ENCODE measurements at places on chromosomes 1 and 21.

- DNase-seq = no peak
Observed at GRCh38 chr1:199291022-199291740, 652.3 kb downstream of the PTPRC start.

GRCh38 chr1:196091397-196092135 is 516.7 kb downstream of the KCNT2 start:
- DNase-seq = no peak

DNA sequence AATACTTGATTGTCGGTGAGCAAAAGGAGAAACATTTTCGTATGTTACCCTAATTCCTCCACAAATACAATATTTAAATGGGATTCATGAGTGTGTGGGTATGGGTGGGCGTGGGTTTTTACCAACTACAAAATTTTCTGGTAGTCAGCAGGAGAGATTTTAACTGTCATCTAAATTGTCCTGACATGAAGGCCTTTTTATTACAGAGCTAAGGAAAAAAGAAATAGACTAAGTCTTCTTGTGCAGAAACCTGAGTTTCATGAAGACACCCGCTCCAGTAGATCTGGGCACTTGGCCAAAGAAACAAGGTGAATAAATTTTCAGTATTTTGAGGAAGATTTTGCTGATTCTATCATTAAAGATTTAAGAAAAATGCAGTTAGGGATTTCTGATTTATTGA is 752 bp downstream of the RGS18 start:
- DNase-seq = no peak

GRCh38 chr1:212107481-212107880 is 71.9 kb downstream of the DTL start:
- no peak for DNase-seq

GRCh38 chr1:31058012-31058411 is 7.5 kb downstream of the PUM1 start:
- no peak for DNase-seq

DNA sequence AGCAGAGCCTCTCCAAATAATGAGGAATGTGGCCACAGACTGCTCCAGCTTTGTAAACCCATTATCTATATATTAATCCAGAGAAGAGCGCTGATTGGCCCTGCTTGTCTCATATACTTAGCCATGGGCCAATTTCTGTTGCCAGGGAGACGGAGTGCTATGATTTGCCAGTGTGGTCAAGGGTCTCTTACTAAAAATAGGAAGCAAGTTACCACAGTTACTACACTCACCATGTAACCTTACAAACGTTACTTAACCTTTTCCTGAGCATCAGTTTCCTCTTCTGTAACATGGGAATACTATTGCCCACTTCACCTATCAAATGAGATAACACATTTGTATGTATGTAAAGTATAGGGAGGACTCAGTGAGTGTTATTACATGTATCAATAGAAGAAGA is 7.7 kb upstream of the S100A2 start:
- DNase-seq = no peak

DNA sequence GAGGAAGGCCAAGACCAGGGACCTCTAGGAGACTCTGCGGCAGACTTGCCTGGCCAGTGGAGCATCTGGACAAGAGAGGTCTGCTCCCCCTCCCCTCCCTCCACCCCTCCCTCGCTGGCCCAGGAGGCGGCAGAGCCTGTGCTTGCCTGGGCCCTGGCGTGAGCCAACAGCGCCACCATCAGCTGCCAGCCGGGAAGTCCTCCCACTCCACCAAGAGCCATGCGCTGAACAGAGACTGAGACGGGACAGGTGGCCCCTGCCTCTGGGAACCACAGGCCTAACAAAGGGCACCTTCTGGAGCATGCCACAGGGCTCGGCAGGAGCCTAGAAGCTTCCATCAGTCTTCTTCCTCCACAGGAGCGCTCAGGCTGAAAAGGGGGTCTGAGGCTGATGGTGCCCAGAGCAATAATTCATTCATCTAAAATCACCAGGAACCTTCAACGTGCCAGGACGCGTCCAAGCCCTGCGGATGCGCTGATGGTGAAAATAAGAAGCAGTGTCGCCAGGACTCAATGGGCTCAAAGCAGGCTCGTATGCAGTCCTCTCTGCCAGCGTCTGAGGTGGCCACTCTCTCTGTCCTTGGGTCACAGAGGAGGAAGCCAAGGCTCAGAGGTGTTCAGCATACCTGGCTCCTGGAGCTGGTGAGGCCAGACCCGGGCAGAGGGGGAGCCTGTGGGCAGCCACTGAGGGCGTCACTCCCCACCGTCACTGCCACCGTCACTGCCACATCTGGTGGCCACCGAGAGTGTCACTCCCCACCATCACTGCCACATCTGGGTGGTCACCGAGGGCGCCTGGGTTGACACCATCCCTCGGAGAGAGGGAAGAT is 161.2 kb downstream of the NPHP4 start:
- no peak for DNase-seq

DNA sequence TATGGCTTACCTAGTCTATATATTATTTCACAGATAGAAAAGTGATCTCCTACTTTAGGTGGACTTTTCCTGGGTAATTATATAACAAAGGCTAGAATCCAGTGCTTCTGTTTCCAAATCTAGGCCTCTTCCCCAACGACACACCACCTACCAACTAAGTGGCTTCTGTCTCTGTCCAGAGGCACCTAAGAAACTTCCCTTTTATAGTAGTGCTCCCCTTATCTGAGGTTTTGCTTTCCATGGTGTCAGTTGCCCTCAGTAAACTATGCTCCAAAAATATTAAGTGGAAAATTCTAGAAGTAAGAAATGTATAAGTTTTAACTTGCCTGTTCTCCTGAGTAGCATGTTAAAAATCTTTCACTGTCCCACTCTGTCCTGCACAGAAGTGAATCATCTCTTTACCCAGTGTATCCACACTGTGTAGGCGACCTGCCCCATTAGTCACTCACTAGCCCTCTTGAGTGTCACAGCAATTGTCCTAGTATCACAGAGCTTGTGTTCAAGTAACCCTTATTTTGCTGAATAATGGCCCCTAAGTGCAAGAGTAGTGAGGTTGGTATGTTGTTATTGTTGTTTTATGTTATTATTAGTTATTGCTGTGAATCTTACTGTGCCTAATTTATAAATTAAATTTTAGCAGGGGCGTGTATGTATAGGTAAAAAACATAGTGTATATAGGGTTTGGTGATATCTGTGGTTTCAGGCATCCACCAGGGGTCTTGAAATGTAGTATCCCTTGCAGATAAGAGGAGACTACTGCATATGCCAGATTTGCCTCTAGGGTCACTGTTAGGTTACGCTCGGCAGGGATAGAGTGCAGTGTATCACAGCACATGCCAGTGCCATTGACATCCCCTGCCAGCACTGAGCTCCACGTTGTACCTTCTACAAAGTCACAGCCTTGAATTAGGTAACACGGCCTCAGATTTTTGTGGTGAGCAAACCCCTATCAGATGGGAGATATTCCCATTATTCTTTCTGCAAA is 14.7 kb upstream of the CD53 start:
- no peak for DNase-seq

DNA sequence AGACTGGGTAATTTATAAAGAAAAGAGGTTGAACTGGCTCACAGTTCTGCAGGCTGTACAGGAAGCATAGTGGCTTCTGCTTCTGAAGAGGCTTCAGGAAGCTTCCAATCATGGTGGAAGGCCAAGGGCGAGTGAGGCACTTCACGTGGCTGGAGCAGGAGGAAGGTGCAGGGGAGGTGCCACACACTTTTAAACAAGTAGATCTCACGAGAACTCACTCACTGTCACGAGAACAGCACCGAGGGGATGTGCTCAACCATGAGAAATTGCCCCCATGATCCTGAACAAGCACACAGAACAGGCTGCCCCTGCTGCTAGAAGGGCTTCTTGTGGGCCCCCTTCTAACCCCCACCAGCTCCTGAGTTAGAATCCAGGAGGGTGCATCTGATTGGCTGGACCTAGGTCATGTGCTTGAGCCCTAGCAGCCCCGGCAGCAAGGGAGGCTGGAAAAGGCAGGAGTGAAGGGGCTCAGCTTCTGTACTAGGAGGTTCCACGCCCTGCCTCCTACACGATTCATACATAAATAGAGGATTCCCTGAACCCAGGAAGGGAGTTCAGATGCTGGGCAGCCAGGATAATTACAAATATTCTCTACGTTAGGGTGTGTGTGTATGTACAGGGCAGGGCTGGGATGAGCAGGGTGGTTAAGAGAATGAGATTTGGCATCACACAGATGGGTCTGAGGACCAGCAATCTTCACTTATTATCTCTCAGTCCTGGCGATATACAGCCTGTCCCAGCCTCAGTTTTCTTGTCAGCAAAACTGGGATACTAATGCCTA is 72.8 kb upstream of the ATP5PO start:
- DNase-seq = no peak

- DNase-seq = no peak
Observed at GRCh38 chr1:232613752-232614381, 16.1 kb downstream of the SIPA1L2 start.

DNA sequence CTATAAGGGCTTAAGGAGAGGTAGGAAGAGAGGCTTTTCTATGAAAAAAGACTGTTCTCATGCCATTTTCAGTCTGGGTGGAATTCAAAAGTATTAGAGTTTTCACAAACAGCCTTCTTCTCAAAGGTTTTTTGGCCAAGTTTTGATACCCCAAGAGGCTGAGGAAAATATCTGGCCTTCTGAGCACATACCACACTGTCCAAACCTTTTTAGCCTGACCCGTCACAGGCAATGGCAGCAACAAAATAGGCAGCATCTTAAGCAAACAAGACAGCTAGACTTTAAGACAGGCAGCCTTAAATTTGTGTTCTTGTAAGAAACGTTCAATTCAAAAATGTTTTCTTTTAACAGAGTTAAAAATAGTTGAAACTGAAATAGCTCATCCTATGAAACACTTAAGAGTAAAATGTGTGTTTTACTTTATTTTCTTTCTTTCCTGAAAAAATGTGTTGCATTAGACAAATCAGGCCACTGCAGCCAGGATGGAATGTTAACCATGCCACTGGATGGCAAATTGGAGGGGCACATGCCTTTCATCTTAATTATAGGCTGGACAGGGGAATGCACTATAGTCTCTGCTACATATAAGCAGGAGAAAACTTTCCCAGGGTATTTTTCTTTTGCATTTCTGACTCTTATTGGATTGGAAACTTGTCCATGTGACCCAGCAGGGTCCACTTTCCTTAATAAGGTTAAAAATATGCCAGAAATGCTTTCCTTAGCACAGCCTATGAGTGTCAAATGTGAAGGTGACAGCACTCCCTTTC is 315.0 kb downstream of the TGFB2 start:
- DNase-seq = no peak

GRCh38 chr1:119475866-119476439 is 31.1 kb upstream of the HSD3B1 start:
- no peak for DNase-seq

DNA sequence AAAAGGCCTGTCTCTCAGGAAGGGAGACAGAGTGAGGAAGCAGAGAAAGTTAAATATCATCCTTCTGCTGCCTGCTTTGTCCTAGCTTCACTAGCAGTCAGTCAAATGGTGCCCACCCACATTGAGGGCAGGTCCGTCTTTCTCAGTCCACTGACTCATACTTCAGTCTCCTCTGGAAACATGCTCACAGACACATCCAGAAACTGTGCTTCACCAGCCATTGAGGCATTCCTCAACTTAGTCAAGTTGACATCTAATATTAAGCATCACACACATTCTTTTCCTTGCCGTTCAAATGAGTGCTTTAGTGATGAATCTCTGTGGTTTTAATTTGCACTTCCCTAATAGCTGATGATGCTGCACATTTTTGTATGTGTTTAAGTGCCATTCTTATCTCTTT is 777.8 kb upstream of the PRMT6 start:
- DNase-seq = no peak
